Stimulated activated CD4-positive, alpha-beta T cell treated with anti-CD3 and anti-CD28 coated beads, Interleukin-15, amount 100 ng/mL, for 48 hours (primary cell): ENCODE measurements at places on chromosomes 6 and 20.

- no peak for DNase-seq
Measured at GRCh38 chr6:53926505-53926904, 131.7 kb downstream of the LRRC1 start.

- no peak for DNase-seq
Measured at GRCh38 chr20:52054123-52054522, 137.5 kb downstream of the ZFP64 start.

DNA sequence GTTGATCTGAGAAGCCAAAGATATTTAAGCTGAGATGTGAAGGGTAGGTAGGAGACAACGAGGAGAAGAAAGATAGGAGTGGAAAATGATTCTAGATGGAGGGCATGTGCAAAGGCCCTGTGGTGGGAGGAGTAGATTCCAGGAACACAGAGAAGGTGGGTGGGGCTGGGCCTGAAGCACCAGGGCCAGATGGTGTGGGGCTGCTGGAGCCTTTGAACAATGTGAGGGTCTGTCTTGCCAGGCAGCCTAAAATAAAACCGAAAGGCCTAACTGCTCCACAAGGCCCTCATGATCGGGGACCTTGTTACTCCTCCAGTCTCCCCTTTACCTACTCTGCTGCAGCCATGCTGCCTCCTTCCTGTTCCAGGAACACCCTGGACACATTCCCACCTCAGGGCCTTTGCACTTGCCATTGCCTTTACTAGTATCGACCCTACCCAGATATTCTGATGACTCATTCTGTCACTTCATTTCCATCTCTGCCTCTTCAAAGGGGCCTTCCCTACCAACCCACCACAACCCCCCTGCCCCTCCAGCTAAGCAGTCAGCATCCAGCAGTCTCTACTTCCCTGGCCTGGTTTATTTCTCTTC lies 20.0 kb downstream of the FAM110A start:
- DNase-seq, result no peak

DNA sequence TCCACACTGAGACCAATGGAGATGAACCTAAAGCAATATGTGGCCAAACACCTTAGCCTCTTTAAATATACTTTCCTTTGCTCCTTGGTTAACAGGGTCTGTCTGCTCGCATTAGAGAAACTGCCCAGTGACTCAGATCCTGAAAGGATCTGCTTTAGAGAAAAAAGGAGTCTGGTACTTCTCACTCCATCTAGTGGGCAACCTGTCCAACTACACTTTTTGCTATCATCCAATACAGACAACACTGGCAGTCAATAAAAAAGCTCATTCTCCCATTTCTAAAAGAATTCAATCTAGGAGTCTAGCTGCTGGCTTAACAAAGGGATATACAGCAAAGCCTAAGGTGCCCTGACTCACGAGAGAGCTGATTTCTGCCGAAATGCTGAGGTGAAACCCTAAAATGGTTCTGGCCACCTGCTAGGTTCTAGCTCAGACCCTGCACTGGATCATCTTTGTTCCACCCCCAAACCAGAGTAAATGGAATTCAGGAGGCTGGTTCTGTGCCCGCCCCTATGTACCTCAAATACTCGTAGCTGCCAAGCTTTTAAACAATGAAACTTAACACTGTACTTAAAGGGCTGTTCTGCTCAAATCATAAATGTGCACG lies 11.5 kb downstream of the GNL1 start:
- no peak for DNase-seq

DNA sequence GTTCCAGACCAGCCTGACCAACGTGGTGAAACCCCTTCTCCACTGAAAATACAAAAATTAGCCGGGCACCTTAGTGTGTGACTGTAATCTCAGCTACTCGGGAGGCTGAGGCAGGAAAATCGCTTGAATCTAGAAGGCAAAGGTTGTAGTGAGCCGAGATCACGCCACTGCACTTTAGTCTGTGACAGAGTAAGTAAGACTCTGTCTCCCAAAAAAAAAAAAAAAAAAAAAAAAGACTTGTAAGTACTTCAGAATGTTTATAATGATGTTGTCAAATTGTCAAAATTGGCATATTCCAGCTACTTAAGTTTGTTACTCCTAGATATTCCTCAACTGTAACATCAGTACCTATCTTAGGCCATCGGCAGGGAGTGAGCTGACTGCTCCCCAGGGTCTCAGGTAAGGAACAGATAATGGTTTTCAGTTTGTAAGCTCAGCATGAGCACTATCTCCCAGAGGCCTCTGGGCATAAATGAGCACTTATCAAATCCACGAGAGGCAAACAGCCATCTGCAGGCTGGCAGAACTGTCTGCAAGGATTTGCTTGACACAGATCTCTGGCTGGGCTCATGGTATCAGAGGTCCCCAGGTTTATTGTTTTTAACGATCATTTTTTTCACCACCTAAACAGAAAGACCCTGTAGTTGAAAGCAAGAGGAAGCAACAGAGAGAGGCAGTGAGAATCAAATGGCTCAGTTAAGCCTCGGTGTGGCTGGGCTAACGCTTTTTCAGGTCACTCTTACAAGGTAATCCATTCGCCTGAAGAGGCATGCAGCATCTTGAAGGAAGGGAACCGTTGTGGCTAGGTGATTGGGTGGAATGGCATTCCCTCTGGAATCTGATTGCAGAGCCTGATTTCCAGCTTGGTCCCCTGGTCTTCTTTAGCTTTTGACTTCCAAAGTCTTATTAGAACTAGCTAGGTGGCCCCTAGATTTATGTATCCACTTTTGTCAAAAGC lies 115.9 kb downstream of the LY86 start:
- DNase-seq, result no peak

DNA sequence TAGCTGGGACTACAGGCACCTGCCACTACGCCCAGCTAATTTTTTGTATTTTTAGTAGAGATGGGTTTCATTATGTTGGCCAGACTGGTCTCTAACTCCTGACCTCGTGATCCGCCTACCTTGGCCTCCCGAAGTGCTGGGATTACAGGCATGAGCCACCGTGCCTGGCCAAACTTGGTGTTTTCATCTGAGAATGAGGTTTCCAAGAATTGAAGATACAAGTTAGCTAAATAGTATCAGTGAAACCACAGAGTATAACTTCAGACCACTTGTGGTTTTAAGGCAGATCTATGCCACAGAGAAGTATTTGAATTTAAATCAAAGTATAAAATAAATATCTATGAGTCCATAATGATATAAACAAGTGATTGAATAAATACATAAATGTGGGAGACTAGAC lies 70.1 kb downstream of the SLC16A10 start:
- no peak for DNase-seq

DNA sequence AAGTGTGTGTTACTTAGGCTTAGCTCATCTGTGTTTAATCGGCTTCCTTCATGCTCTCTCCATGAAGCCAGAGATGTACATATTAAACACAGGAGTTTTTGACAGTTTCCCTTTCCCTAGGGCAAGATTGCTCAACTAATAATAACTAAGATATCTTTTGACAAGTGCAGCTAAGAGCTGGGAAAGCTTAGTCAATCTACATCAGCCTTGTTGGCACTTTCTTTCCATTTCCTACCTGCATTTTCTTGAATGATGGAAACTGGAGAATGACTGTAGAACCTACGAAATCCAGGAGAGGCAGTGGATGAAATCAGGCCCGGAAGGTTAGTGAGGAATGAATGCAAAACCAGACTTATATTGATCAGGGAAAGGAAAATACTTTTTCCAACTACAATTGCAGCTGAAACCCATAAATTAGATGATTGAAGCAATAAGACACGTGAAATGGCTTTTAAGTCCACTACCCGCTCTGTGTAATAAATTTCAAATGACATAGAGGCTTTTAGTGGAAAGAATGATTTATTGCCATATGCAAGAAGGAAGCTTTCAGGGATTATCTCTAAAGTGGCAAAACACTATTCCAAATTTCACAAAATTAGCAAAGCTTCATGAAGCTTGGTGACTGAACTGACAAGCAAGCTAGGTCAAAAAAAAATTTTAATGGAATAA lies 237.2 kb upstream of the ID4 start:
- no peak for DNase-seq

DNA sequence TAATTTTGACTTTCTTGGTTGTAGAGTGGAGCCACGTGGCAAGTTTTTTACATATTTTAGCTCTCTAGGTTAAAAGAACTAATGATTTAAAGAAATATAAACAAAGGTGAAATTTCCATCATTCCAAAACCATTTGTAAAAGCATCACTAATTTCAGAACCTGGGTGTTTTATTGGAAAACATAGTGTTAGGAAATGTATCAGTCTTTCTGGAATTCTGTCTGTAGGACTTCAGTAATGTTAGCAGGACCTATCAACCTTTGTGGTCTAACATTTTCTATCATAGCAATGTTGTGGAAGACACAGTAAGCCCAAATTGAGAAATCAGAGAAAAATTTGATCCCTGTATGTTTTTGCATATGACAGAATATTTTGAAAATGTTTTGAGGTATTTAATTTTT lies 28.3 kb downstream of the L3MBTL3 start:
- no peak for DNase-seq

GRCh38 chr6:10528158-10528981 lies 7.2 kb downstream of the GCNT2 start:
- DNase-seq, result peak; percentile 7

DNA sequence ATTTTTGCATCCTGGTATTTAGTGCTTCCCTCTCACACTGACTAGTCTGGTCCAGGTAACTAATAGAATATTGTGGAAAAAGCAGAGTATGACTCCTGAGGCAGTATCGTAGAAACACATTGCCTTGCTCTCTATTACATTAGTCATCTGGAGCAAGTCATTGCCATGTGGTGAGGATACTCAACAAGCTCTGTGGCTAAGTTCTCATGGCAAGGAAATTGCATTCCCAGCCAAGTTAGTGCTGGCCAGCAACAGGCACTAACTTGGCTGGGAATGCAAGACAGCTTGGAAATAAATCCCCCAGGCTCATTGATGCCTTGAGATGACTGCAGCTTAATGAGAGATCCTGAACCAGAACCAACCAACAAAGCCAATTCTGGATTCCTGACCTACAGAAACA lies 39.7 kb upstream of the HTR1B start:
- DNase-seq, result no peak

GRCh38 chr6:108796875-108797274 lies 51.3 kb upstream of the ARMC2 start:
- DNase-seq, result no peak

DNA sequence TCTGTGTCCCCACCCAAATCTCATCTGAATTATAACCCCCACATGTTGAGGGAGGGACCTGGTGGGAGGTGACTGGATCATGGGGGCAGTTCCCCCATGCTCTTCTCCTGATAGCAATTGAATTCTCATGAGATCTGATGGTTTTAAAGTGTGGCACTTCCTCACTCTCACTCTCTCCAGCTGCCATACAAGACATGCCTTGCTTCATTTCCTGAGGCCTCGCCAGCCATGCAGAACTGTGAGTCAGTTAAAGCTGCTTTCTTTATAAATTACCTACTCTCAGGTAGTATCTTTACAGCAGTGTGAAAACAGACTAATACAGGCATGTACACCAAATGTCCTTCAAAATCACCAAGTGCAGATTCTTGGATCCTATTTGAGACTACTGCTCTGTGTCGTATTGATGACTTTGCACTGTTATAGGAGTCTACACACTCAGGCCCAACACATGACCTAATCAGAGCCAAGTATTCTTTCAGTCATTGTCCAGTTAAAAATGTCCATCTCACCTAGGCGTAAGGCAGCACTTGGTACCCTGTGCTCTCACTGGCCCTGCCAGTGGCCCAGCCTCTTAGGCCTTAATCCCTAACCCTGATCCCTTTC lies 52.8 kb upstream of the UST start:
- no peak for DNase-seq
